ENCODE measurements at places on chromosomes 13 and 19. TPM values are rescaled to one million over a fixed set of nuclear protein-coding genes. Genes with fewer than 3 reads are reported as not detected.

DNA sequence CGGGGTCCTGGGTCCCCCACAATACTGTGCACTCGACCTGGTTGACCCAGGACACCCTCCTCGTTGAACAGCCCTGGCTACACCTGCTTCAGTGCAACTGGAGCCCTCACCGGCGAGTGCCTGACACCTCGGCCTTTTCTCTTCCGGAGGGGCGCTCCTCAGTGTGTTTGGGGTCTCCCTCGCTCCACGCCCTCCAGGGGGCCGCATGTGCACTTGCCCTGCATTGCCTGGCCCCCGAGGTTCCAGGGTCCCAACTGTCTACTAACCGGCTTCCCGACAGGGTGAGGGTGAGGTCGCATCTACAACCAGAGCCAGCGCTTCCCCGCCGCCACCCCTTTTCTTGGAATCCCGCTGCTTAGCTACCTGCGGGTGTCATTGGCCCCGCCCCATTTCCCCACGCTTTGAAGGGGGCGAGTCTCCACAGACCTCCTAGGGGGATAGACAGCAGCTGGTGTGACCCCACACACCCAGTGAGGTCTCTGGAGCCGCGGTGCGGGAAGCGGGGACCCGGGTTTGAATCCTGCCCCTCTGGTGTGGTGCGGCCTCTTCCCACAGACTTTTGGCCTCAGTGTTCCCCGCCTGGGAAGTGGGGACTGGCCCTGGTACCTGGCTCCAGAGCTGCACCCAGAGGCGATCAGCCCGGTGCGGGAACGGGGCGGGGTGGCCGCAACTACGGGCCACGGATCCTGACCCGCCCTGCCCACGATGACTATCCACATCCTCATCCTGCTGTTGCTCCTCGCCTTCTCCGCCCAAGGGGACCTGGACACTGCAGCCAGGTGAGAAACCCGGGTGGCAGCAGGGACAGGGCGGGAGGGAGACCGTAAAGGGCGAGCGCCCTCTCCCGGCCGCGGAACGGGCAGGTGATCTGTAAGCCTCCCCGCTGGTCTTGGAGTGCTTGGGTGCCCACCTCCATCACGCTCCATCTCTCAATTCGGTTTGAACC, at the start of gene ADM5:
ADM5 (plus strand) TSS at position 462 of the 946 bp plus-strand sequence; CDS start at position 706, 244 bp downstream.
- DNase-seq: no peak

DNA sequence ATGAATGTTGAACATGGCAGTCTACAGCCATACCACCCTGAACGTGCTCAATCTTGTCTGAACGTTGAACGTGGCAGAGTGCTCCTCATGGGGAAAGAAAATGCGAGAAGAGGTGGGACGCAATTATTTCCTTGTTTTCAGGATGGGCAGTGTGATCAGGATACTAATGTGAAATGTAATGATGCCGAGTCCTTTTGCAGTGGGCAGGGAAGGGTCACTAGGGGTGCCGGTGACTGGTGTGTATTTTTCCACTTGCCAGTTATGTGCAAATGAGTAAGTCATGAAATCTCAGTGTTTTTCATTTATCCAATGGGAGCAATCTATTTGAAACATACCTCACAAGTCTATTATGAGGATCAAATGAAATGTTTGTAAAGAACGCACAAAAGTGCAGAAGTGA, 84.8 kb downstream of the LNX2 start:
- DNase-seq: no peak

- DNase-seq: no peak
Observed at GRCh38 chr13:59343993-59344822, 819.5 kb downstream of the DIAPH3 start.

DNA sequence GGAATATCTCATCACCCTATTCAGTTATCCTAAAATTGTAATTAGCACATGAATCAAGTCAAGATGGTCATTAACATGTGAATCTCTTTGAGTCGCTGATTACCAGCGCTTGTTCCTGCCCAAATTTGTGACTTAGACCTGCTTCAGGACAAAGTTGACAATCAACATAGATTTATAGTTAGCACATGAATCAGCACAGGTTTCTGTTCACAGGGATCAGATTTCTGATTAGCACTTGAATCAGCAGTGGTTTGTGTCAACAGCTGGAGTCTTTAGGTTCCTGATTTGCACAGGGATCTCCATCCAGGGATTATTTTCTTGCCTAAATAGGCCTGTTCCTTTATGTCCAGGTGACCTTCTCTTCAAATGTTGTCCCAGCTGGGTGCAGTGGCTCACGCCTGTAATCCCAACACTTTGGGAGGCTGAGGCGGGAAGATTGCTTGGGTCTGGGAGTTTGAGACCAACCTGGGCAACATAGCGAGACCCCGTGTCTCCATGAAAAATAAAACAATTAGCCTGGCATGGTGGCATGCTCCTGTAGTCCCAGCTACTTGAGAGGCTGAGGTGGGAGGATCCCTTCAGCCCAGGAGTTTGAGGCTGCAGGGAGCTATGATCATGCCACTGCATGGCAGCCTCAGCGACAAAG, 3.8 kb upstream of the LRFN3 start:
- no peak for DNase-seq

KLK3 gene
- not detected for total RNA-seq

All from kidney epithelial cell (primary cell).